Bone marrow (tissue), 2 donors: ENCODE measurements at places on chromosomes 2 and 18.

GRCh38 chr2:201813996-201814760 lies 7.8 kb downstream of the CDK15 start:
- DNase-seq: no peak

DNA sequence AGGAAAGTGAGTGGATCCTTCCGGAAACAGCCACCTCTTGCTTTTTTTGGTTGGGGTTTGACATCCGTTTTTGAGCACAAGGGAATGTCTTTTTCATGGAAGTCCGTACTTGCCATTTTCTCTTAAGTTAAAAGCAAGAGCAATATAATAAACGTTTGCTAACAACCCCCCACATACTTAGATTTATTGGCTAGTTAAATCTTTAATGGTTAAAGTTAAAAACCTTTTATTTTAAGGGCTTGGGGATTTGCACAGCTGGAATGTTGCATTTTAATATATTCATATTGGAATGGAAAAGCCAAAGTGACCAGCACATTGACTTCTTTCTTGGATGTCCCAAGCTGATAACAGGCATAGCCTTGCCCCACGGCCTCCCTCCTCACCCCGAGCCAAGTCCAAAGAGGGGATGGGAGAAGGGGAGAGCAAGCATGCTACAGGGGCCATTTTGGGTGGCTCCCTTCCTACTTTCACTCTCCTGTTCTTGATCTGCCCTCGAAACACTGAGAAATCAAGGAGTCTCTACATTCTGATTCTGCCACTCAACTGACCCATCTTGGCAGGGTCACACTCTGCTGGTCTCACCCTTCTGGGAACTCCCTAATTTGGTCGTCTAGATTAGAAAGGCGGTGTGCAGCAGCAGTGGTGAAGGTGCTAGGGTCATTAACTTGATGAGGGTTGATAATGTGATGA lies 48.1 kb upstream of the PKDCC start:
- no peak for DNase-seq

DNA sequence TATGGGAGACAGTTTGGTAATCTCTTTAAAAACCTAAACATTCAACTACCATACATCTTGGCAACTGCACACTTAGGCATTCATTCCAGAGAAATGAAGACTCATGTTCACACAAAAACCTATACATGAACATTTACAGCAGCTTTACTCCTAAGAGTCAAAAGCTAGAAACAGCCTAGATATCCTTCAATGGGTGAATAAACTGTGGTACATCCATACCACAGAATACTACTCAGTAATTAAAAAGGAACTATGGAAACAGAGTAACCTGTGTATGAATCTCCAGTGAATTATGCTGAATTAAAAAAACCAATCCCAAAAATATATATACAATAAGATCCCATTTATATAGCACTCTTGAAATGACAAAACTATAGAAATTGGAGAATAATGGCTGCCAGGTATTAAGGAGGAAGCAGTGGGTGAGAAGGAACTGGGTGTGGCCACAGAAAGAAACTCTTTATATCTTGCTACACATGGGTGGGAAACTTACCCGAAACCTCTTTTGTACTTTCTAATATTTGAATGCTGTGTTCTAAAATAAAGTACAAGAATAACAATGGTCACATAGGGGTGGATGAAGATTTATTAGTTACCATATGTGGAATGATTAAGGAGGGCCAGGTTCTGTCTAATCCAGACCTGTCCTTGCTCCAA lies 13.7 kb downstream of the SESTD1 start:
- no peak for DNase-seq

GRCh38 chr18:39701055-39701783 lies 2135.6 kb upstream of the CELF4 start:
- DNase-seq: no peak
